ENCODE measurements at places on chromosomes 16 and 17. TPM values are rescaled to one million over a fixed set of nuclear protein-coding genes. Genes with fewer than 3 reads are reported as not detected.

LRRC37A gene
- not detected for total RNA-seq

SLC6A2 gene
- not detected for total RNA-seq

KRTAP4-6 gene
- not detected for total RNA-seq

DPEP3 gene
- total RNA-seq: not detected

FOXN1 gene
- 0.12 TPM for total RNA-seq

DHX40 gene
- 31.8 TPM for total RNA-seq

TVP23A gene
- total RNA-seq: 0.12 TPM

RPL38 gene
- 1,163 TPM for total RNA-seq

SPN gene
- total RNA-seq: not detected

FAM83G gene
- 3.7 TPM for total RNA-seq

STH gene
- total RNA-seq: not detected

VTN gene
- 17.4 TPM for total RNA-seq

MRM3 gene
- 18.6 TPM for total RNA-seq

HSD17B2 gene
- total RNA-seq: not detected

INTS2 gene
- 6.2 TPM for total RNA-seq

SLC13A2 gene
- not detected for total RNA-seq

UTS2R gene
- 0.26 TPM for total RNA-seq

CYBC1 gene
- 74.3 TPM for total RNA-seq

CD79B gene
- total RNA-seq: not detected

THUMPD1 gene
- 26.6 TPM for total RNA-seq
